ENCODE measurements at places on chromosomes 1 and 21. TPM values are rescaled to one million over a fixed set of nuclear protein-coding genes. Genes with fewer than 3 reads are reported as not detected.

DNA sequence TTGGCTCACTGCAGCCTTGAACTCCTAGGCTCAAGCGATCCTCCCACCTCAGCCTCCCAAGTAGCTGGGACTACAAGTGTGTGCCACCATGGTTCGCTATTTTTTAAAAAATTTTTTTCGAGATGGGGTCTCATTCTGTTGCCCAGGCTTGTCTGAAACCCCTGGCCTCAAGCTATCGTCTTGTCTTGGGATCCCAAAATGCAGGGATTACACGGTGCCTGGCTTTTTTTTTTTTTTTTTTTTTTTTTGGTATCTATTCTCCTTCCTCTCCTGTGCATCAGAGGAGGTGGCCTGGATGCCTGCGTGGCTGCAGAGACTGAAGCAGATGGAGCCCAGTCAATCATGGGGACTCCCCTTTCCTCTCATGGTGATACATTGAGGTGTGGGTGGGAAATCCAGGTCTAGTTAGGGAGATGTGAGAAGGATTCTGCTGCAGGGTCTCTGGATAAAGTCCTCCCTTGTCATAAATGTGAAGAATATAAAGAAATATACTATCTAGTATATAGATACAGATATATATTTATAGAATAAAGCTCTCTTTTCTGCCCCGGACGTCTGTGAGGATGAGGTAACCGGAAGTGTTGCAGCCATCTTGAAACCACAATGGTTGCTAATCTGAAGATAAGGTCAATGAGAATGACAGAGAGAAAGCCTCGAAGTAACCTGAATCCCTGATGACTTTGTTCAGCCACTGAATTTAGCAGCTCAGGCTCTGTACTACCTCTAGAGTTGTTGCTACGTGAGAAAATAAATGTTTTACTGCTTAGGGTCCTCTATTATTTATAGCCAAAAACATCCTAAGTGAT is 19.5 kb upstream of the RGSL1 start:
- no peak for DNase-seq

- DNase-seq = no peak
Observed at GRCh38 chr21:18318156-18318555, 73.5 kb downstream of the CHODL start.

- peak; percentile 72 for DNase-seq
Observed at GRCh38 chr1:92784021-92784638, 778 bp downstream of the EVI5 start.

The CYP4A22 gene
- not detected for total RNA-seq

The FGR gene
- total RNA-seq = 10.4 TPM

The SLFNL1 gene
- total RNA-seq = not detected

DNA sequence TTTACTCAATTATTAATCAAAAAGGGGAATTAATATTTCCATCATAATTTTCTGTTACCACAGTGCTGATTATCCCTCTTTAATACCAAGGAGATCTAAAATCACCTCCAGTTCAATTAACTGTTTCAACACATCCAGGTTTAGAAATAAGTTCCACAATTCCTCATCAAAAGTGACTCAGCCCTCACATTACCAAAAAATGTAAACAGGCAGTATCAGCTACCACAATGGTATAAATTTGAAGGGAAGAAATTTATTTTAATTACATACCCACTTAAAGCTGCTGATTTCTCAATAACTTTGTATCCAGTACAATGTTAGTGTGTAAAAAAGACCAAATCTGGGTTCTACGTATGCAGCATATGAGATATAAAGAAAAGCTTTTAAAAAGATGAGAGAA is 51.9 kb downstream of the EIF4G3 start:
- DNase-seq = no peak

DNA sequence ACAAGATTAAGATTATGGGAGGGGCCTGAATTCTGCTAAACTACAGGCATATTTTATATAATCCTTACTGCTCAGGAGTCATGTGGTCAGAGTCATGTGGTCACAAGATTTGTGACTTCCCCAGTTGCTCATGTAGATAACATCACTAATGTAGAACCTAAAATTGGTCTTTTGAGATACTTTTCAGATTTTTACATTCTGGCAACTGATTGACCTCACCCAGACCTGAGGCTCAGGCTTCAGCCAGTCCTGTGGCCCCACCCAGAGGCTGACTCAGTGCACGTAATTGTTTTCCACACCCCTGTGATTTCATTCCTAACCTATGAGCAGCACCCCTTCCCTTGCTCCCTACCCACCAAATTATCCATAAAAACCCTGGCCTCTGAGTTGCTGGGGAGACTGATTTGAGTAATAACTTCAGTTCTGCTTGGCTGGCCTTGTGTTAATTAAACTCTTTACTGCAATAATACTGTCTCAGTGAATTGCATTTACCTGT is 41.7 kb upstream of the ZNF326 start:
- no peak for DNase-seq

DNA sequence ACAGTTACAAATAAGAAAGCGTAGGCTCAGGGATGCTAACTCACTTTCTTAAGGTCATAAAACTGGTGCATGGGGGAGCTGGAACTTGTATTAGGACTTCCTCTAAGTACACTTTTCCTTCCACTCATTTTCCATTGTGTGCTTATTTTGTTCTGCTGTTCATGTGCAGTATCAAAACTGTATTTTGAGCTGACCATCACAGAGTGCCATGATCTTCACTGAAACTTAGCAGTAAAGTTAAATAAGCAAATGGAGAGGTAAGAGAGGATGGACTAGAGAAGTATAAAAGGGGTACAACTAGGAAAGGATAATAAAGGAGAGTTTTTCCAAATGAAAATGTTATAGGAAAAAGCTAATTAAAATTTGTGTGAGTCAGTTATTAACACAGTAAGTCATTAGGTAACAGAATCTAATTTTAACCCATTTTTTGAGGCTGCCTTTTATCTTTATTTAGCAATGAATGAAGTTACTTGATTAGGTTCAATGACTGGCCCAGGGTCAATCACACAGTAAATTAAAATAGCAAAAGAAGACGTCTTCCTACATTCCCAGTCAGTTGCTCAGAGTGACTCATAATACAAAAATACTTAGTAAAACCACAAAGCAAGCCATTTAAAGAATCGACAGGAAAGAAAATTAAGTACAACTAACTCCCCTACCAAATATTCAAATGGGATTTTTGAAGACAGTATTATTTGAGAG is 165.8 kb upstream of the C1orf105 start:
- no peak for DNase-seq

- DNase-seq = peak; percentile 79
Observed at GRCh38 chr1:921011-921837, 2.5 kb upstream of the SAMD11 start.

The ACTA1 gene
- not detected for total RNA-seq

GRCh38 chr1:81950591-81951244 is 150.0 kb downstream of the ADGRL2 start:
- DNase-seq = no peak

The IGFN1 gene
- not detected for total RNA-seq

The TAL1 gene
- 13.9 TPM for total RNA-seq

The PAPPA2 gene
- 2.9 TPM for total RNA-seq

- no peak for DNase-seq
Observed at GRCh38 chr1:246383791-246384190, 123.3 kb downstream of the SMYD3 start.

- no peak for DNase-seq
Observed at GRCh38 chr1:82485591-82486369, 685.0 kb downstream of the ADGRL2 start.

- DNase-seq = no peak
Observed at GRCh38 chr1:231872461-231872910, 245.9 kb downstream of the DISC1 start.

DNA sequence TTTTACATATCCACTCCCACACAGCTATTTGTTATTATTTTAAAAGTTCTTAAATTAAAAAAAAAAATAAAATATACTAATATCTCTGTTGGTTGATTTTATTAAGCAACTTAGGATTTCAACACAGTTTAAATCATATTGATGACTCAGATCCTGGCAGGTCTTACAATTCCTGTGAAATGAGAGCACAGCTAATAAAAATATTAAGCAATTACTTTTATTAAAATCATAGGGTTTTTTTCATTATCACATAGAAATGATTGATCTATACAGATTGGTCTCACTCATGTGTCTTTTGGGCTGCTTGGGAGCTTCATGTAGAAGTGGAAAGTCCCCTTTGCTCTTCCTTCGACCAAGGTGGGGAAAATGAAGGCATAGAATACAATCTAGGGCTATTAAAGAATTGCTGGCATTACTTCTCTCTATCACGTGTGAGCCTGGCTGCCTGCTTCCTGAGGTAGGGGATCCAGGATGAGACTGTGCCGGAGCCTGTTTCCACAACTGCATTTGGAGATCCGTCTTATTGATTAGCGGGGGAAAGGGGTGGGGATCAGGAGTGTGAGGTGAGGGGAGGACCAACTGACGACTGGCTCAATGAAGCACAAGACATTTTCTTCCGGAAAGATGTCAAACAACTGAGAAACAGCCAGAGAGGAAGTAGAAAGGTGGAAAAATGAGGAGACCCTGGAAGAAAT is 858.0 kb downstream of the USP25 start:
- no peak for DNase-seq

GRCh38 chr1:185965870-185966269 is 231.7 kb downstream of the HMCN1 start:
- DNase-seq = no peak

The SPRR1B gene
- not detected for total RNA-seq

The TEKT2 gene
- not detected for total RNA-seq

DNA sequence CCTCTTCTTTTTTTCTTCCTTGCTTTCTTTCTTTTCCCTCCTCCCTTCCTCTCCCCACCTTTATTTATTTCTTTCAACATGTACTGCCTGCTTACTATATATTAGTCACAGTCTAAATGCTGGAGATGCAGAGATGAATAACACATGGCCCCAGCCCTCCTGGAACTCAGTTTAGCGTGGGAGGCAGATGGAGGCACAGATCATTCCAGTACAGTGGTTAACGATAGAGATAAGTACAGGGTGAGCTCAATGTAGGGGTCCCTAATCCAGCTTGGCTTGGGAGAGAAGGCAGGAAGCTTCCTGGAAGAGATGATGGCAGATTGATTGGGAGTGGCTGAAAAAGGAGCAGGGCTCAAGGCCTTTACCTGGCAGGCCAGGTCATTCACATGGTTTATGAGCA is 55.6 kb upstream of the PPP2R5A start:
- no peak for DNase-seq

DNA sequence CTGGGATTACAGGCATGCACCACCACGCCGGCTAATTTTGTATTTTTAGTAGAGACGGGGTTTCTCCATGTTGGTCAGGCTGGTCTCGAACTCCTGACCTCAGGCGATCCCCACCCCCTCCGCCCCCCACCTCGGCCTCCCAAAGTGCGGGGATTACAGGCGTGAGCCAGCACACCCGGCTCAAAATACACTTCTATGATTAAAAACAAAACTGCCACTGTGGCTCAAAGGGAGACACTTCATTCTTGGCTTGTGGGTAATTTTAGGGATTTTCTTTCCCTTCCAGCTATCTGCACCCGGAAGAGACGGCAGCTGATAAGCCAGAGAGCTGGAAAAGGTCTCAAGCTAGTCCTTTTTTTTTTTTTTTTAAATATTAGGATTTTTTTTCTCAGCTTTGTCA is 24.5 kb downstream of the TMPRSS2 start:
- DNase-seq = no peak

The CHD1L gene
- total RNA-seq = 8.0 TPM

DNA sequence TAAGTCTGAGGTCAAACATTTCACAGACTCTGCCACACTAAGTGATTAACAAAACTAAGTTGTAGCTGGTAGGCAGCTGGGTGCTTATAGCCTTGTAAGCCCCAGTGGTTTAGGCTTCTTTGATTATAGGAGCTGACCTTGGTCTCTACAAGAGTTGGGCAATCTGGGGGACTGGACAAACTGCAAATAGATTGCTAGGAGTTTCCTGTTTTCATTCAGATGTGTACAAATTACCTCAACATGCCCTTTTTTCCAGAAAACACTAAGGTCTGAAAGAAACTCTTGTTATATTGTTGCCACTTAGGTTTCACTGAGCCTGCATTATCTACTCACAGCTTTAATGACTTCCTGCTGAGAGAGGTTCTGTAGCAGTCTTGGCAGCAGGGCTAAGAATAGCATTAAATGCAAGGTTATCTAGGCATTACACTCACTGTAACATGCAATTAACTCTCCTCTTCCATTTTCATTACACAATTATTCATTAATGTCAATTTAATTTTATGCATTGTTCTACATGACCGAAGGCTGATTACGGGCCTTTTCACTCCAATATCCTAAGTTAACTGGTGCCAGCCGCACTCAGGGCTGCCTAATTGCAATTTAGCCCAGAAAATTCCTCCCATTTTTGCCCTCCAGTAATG is 314.0 kb downstream of the LMO4 start:
- no peak for DNase-seq

The TTC34 gene
- total RNA-seq = 0.75 TPM

GRCh38 chr1:34655206-34655874 is 99.5 kb upstream of the GJB5 start:
- DNase-seq = no peak

The TTC22 gene
- total RNA-seq = not detected

GRCh38 chr1:67980028-67980427 is 70.4 kb downstream of the DIRAS3 start:
- DNase-seq = no peak

GRCh38 chr1:173043253-173043652 is 7.5 kb downstream of the TNFSF18 start:
- DNase-seq = no peak

The LRRC8D gene
- total RNA-seq = 1.3 TPM

DNA sequence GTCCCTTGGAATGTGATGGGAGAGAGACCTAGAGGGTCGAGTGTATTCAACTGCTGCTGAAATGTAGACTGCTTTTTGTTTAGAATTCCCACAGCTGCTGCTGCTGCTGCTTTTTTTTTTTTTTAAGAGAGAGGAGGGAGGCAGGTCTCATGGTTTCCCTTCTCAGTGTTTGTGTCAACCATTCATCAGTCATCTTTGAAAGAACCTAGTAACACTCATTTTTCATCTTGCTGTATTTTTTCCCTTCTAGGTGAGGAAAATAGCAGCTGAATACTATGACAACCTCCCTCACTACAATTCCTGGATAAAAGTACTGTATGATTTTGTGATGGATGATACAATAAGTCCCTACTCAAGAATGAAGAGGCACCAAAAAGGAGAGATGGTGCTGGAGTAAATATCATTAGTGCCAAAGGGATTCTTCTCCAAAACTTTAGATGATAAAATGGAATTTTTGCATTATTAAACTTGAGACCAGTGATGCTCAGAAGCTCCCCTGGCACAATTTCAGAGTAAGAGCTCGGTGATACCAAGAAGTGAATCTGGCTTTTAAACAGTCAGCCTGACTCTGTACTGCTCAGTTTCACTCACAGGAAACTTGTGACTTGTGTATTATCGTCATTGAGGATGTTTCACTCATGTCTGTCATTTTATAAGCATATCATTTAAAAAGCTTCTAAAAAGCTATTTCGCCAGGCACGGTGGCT is 9.2 kb downstream of the DEGS1 start:
- no peak for DNase-seq
